Adipose tissue (tissue), 3 donors: ENCODE measurements at places on chromosomes 6 and 20. TPM values are rescaled to one million over a fixed set of nuclear protein-coding genes. Genes with fewer than 3 reads are reported as not detected.

DNMT3B gene
- polyA plus RNA-seq, result 0.42 TPM

OPN5 gene
- polyA plus RNA-seq, result not detected

ZNF165 gene
- 1.0 TPM for polyA plus RNA-seq

C2 gene
- 20.4 TPM for polyA plus RNA-seq

OR11A1 gene
- not detected for polyA plus RNA-seq

WFDC5 gene
- not detected for polyA plus RNA-seq

KCNS1 gene
- polyA plus RNA-seq, result not detected

BAK1 gene
- 12.6 TPM for polyA plus RNA-seq
